ENCODE measurements at places on chromosomes 16 and 17.

DNA sequence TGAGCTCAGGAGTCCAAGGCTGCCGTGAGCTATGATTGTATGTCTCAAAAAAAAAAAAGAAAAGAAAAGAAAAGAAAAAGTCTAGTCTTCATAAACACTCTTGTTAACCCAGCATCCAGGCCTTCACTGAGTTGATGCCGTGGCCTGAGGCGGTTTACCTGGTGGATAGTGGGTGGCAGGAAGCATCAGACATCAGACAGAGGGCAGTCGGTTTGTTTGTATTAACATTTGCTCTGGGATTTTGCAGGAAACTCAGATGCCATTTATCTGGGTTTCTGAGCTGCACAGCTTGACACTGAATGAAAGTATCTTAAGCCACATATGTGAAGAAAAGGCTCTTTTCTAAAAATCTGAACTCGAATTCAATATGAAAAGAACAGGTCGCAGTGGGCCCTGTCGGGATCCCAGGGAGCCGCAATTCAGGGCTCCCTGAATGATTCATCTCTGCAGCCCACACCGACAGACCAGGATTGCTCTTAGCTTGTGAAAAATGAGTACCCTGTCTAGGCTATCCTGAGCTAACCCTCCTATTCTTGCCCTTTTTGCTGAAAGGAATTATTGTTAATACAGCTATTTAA lies 1.1 kb upstream of the DBNDD1 start:
- no peak for DNase-seq

GRCh38 chr16:78307824-78308528 lies 208.5 kb downstream of the WWOX start:
- no peak for DNase-seq

GRCh38 chr16:29011851-29012250 lies 27.0 kb downstream of the LAT start:
- no peak for DNase-seq

DNA sequence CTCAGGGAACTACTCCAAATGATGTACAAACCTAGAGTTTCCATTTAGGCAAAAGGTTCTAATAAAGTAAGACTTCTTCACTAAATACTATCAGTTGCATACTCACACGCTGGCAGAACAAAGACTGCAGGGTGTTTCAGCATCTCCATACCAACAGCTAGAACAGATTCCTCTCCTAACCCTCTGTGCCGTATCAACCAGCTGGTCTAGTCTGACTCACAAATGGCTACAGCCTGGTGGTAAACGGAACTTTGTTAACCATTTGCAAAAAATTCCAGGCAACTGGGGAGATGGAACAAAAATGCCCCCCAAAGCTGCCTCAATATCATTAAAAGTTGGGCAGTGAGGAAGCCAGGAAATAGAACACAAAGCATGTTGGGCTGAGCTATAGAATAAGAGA lies 217.1 kb downstream of the GRIN2A start:
- no peak for DNase-seq

DNA sequence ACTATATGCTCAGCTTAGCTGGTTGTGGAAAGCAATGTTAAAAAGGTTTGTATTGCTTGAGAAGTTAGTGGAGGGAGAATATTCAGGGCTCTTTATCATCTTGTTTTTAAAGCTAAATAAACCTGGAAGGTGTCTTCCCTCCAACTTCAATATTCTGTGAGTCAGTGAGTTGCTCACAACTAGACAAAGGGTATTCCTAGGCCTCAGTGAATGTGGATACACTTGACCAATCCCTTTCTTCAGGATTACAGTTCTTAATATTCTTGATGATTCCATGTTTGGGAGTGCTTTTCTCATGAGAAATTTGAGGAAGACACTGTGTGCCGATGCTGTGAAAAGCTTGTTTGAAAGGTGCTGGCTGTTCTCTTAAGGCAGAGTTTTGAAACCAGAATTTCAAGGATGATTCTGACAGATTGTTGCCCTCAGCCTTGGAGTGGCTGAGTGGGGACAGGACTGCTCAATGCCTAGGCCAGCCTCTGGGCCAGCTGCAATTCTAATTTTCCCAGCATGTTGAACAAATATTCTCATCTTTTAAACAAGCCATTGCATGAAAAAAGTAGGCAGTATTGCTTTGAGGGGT lies 30.1 kb downstream of the MAP2K4 start:
- no peak for DNase-seq

DNA sequence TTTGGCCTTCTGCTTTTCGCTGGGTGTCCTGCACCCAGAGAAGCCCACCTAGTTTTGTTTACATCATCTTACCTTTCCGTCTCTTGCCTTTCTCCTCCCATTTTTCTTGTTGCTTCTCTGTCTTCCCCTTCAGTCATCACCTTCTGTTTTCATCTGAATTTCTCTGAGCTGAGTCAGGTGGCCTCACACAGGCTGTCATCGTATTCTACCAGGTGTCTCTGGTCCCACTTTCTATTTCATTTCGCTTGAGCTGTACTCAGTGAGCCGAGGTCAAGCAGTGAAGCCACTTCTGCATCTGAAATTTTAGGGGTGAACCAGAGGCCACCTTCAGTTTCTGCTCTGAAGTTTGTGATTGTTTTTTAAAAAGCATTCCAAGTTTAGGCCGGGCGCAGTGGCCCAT lies 9.7 kb downstream of the CRAMP1 start:
- DNase-seq, result no peak

- DNase-seq, result no peak
These were observed 333.1 kb upstream of the MAF start for GRCh38 chr16:79933603-79934002.

DNA sequence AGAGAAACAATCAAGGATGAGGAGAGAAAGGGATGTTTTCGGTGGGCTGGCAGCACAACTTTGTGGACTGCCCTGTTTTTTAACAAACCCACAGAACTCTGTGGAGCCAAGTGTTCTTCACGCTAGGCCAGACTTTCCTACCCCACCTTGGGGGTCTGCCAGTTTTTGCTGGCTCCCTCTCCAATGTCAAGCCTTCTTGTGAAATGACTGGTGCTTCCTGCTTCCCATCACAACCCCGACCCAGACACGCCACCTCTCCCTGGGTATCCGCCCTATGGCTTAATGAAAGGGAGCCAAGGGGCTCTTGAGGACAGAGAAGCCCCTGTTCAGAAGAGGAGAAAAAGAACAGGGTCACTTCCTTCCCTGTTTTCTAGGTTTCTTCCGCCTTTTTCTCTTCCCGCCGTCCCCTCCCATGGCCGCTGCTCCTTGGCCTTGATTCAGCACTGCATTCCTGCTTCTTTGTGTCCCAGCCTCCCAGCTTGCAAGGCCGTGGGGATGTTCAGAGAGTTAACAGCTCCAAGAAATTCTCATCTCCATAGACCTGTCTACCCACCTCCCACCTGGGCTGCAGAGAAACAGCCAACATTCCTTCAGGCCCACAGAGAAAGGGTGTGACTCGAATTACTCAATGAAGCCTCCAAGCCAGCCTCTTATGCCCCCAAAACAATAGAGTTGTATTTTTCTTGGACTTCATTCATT lies 16.5 kb upstream of the SOX9 start:
- no peak for DNase-seq

DNA sequence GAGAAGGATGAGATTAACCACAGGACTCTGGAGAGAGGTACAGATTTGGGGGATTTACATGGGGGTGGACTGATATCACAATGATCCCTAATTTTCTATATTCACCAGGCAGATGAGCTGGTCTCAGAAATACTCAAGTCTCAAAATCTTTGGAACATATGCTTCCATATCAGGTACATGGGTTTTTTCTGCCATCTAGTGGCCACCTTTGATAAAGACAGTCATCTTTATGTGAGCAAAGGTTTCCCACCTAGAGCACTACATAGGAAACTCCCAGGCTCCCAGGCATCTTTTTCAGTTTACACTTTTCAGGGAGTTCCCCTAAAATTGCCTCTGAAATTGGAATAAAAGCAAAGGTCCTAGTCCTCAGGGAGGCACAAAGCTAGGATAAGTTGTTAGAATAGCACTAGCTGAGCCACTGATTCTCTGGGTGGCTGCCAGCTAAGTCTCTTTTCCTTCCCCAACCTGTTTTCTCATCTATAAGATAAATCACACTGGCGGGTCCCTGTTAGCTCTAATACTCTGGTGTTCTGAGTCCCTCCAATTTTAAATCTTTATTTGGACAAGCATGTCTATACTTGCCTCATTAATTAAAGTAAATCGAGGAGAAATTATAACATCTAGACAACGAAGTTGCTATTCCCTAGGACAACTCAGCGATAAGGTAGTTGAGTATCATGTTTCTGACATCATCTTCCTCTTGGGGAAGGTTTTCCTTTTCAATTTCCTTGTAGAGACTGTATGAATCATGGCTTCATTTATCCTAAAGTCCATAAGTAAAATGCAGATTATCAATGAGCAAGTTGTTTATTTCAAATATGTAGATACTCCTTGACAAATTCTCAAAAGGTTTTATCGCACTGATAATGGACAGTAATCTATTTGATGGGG lies 19.0 kb upstream of the MON1B start:
- no peak for DNase-seq

- DNase-seq, result no peak
These were observed 99.4 kb downstream of the AMFR start for GRCh38 chr16:56325956-56326355.

- no peak for DNase-seq
These were observed 84.2 kb upstream of the LGALS9 start for GRCh38 chr17:27546624-27547300.

GRCh38 chr17:15143524-15143923 lies 121.6 kb downstream of the PMP22 start:
- no peak for DNase-seq

DNA sequence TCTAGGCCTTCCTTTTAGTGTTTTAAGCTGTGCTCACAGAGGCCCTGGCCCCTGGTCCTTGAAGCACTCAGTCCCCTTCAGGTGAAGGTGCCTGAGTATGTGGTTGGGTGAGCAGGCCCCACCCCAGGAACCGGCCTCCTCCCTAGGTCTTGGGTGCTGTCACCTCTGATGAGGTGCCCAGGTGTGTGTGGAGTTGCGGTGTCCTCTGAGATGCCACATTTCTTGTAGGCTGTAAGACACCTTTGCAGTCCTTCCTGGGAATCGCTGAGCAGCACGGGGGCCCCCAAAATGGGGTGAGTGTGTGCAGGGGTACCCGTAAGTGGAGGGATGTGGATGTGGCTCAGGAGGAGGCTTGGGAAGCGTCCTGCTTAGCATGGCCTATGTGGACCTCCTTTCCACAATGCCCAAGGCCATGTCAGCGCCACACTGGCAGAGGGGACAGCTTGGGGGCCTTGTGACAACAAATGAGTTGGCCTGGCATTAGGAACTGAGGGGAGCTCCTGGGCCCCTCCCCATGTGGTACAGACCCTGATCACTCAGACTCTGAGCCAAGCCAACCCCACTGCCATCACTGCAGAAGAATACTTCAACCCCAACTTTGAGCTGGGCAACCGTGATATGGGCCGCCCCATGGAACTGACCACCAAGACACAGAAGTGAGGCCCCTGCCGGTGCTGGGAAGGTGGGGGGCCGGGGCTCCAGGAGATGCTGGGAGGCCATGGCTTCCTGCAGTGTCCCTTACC lies 11.2 kb downstream of the CORO6 start:
- DNase-seq, result no peak

- no peak for DNase-seq
These were observed 6.0 kb upstream of the BLMH start for GRCh38 chr17:30297715-30298114.

- no peak for DNase-seq
These were observed 247.9 kb downstream of the SEC14L1 start for GRCh38 chr17:77388384-77389306.

- DNase-seq, result no peak
These were observed 10.7 kb upstream of the SLC16A5 start for GRCh38 chr17:75077072-75077495.

- no peak for DNase-seq
These were observed 7.8 kb downstream of the KRT28 start for GRCh38 chr17:40791787-40792436.

GRCh38 chr17:40311575-40311974 lies 2.6 kb downstream of the RARA start:
- DNase-seq, result no peak

DNA sequence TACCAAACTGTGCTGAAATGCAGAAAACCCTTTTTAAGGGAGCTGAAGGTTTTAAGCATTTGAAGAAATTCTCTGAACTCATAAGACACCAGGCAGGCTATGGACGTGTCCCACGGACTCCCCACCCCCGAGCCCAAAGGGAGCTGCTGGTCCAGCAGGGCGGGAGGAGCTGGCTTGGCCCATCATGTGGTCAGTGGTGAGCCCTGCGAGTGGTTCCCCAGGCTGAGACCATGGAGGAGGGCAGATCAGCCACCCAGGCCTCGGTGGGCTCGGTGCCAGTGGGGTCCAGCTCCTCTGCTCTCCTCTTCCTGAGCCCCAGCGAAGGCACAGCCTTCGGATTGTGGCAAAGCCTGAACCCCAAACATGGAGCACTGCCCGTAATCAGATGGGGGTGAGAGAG lies 27.0 kb downstream of the LGALS3BP start:
- no peak for DNase-seq

- no peak for DNase-seq
These were observed 9.1 kb upstream of the UBB start for GRCh38 chr17:16371742-16372141.
